ENCODE measurements at places on chromosomes 4 and X.

GRCh38 chr4:47372561-47372960, 90.9 kb downstream of the COMMD8 start:
- DNase-seq = no peak

DNA sequence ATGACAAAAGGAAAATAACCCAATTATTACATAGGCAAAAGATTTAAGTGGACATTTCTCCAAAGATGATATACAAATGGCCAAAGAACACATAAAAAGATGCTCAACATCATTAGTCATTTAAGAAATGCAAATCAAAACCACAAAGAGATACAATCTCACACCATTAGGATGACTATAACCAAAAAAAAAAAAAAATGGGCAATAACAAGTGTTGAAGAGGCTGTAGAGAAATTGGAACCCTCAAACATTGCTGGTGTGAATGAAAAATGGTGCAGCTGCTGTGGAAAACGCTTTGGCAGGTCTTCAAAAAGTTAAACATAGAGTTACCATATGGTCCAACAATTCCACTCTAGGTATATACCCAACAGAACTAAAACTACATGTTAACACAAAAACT, 5.6 kb upstream of the PRDX4 start:
- DNase-seq = no peak

- no peak for DNase-seq
These were observed 62.4 kb downstream of the ANAPC10 start for GRCh38 chr4:145035494-145036136.

- DNase-seq = no peak
These were observed 9.3 kb downstream of the TKTL1 start for GRCh38 chrX:154304846-154305245.

DNA sequence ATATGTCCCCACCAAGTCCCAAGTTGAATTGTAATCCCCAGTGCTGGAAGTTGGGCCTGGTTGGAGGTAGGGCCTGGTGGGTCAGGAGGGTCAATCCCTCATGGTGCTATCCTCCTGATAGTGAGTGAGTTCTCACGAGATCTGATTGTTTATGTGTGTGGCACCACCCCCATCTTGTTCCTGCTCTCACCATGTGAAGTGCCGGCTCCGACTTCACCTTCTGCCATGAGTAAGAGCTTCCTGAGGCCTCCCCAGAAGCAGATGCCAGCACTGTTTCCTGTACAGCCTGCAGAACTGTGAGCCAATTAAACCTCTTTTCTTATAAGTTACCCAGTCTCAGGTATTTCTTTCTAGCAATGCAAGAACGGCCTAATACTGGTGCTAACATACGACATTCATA, 22.7 kb upstream of the TMEM33 start:
- DNase-seq = no peak

DNA sequence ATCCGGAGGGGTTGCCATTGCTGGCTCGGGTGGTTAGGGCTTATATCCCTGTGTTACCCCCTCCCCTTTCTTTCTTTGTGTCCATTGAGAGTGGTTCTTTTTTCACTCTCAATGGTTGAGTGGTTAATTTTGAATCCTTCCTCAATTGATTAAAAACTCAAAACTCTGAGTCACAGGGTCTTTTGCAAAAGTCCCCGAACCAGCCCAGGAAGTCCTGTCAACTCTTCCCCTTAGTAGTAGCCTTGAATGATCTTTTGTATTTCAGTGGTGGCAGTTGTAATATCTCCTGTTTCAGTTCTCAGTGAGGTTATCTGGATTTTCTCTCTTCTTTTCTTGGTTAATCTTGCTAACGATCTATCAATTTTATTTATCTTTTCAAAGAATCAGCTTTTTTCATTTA, 170.0 kb upstream of the GYPA start:
- DNase-seq = no peak

DNA sequence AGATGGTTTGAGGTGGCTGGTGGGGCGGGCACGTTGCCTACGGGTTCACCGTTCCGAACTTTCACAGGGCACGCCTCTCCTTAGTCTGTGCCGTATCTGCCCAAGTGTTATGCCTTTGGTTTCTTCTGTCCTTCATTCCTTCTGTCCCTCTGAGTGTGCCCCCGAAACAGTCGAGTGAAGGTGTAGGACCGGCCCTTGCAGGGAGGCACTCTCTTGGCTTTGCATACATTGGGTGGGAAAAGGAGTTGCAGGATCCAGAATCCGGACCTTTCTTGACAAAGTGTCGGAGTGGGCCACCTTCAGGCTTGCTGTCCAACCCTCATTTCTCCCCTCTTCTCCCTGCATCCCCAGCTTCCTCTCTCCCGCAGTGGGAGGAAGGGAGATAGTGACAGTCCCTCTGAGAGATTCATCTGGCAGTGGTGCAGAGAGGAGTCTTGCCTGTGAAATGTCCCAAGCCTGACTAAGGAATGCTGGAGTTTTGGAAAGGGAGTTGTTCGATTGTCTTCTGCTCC, 569 bp downstream of the ARFIP1 start:
- no peak for DNase-seq

DNA sequence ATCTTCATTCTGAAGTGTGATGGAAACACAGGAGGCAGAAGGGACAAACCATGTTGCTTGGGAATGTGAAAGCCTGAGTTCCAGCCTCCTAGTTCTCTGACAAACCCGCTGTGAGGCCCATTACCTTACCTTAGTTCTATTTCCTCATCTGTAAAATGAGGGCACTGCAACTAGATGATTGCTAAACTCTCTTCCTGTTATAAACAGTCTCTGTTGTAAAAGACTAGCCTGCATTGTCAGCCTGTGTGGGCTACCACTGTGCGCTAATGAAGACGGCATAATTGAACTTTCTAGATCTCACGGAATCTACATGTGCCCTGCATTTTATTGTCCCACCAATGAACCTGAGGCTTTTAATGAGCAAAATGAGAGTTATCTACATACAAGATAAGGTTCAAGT, 147.2 kb downstream of the AFF2 start:
- DNase-seq = no peak
